ENCODE measurements at places on chromosomes 7 and 10. TPM values are rescaled to one million over a fixed set of nuclear protein-coding genes. Genes with fewer than 3 reads are reported as not detected.

DNA sequence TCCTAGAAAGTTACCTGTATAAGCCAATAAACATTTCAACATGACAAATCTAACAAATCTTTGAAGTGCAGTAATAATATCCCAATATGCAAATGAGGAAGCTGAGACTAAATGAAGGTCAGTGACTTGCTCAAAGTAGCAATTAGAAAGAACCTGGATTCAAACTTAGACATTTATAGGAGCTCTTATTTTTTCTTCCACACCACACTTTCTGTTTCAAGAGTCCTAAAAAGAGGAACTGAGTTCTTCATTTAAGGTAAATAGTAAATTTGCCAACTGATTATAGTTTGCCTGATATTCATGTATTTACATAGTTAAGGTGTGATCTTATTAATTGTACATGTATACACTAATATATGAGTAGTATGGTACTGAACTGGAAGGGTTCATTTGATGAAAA, 44.0 kb downstream of the KLHDC10 start:
- no peaks in the 10 kb centered on the region for H3K27me3 ChIP-seq
- no peak for DNase-seq
- H3K4me3 ChIP-seq: no peak overlapping the region
- no peak overlapping the region for H3K27ac ChIP-seq
- H3K36me3 ChIP-seq: no peaks in the 10 kb centered on the region
- H3K4me1 ChIP-seq: peaks cover 12% of the 10 kb centered on the region

- H3K4me3 ChIP-seq: no peak overlapping the region
- H3K36me3 ChIP-seq: no peaks in the 10 kb centered on the region
- no peak for DNase-seq
- no peaks in the 10 kb centered on the region for H3K27me3 ChIP-seq
- no peak overlapping the region for H3K27ac ChIP-seq
- H3K4me1 ChIP-seq: peaks cover 12% of the 10 kb centered on the region
Measured at GRCh38 chr7:76074306-76074971, 26.5 kb downstream of the MDH2 start.

- DNase-seq: peak; percentile 68
- peak overlapping the region; percentile 53 for H3K27ac ChIP-seq
- no peaks in the 10 kb centered on the region for H3K27me3 ChIP-seq
- H3K36me3 ChIP-seq: no peaks in the 10 kb centered on the region
Measured at GRCh38 chr7:40747856-40748255, 613.1 kb downstream of the SUGCT start.

DNA sequence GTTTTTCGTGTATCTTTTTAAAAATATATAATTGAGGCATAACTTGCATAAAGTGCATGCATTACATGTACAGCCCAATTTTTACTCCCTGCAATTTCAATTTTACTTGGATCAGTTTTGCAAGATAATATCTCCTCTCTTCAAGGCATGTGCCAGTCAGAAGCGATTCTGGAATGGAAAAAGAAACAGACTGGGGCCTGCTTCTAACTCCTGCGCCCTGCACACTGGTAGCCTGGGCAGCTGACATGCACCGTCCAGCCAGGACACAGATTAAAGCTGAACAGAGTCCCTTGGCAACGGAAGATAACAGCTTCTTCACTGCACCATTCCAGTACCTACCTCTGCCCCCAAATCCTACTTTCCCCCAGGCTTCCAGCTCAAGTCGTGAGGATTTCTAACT, 182.1 kb downstream of the FAM107B start:
- DNase-seq: no peak
- H3K27me3 ChIP-seq: no peaks in the 10 kb centered on the region
- H3K4me3 ChIP-seq: no peak overlapping the region
- H3K27ac ChIP-seq: peak overlapping the region; percentile 84

NEUROD6 gene
- total RNA-seq: not detected

DNA sequence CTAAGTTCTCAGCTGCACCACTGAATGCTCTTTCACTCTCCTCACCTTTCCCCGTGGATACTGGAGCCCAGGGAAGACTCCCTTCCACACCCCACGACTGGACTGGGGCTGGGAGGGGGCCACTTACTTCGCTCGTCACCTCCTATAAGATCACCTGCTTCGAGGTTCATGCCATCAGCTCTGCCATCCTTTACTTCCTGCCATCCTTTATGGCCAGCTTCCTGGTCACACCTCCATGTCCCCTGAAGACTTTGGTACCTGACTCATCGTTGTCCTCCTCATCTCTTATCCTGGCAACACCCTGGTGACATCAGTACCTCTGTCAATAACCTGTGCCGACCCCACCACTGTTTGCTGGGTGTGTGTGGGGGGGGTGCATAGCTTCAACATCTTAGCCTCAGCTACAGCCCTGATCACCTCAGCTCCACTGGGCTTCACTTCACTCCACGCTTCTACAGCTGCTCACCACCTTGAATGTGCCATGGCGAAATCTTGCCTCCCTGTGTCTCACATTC, 8.7 kb upstream of the VDAC2 start:
- DNase-seq: peak; percentile 71
- H3K4me3 ChIP-seq: no peak overlapping the region
- H3K27me3 ChIP-seq: no peaks in the 10 kb centered on the region
- H3K27ac ChIP-seq: peak overlapping the region; percentile 21
- peaks cover 26% of the 10 kb centered on the region for H3K4me1 ChIP-seq

NKX2-3 gene
- total RNA-seq: 0.07 TPM
